ENCODE measurements at places on chromosomes 2 and 18. TPM values are rescaled to one million over a fixed set of nuclear protein-coding genes. Genes with fewer than 3 reads are reported as not detected.

DNA sequence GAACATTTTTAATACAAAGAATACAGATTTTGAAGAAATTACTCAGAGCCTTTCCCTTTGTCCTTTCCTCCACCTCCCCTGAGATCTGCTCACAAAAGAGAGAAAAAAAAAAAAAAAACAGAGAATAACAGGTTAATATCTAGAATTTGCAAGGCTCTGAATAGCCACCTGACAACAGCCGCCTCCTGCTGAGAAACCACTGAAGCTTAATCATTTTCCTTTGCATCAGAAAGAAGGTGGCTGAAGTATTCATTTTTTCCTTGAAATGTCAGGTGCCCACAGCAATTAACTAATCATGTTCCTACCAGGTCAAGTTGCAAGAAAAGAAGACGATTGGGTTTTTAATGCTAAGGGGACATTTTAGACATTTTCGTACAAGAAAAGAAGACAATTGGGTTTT, 21.2 kb downstream of the CNTNAP5 start:
- no peak for DNase-seq
- H3K36me3 ChIP-seq: no peaks in the 10 kb centered on the region
- no peak overlapping the region for H3K27ac ChIP-seq
- H3K4me1 ChIP-seq: no peaks in the 10 kb centered on the region
- H3K4me3 ChIP-seq: no peak overlapping the region

DNA sequence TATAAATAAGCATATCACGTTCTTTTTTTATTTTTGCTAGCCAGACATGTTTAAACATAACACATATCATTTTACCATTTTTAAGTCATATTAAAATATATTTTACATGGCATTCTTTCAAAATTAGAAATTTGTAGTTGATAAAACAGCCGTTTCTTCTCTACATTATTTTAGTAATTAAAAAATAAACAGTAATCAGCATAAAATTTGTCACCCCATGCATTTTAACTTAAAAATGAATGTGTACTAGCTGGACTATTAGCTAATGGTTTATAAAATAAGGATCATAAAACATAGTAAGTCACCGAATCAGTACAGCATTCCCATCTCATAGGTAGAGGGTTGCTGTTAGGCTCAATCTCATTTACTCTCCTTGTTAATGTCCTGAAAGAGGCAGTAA, 433.8 kb downstream of the LRP1B start:
- no peak for DNase-seq
- H3K36me3 ChIP-seq: no peaks in the 10 kb centered on the region
- no peak overlapping the region for H3K4me3 ChIP-seq
- H3K27me3 ChIP-seq: no peaks in the 10 kb centered on the region
- H3K4me1 ChIP-seq: no peaks in the 10 kb centered on the region

GRCh38 chr2:46067501-46068305, 229.5 kb upstream of the EPAS1 start:
- H3K27ac ChIP-seq: peak overlapping the region; percentile 89
- peak; percentile 98 for DNase-seq
- H3K27me3 ChIP-seq: no peaks in the 10 kb centered on the region
- H3K36me3 ChIP-seq: no peaks in the 10 kb centered on the region
- H3K4me3 ChIP-seq: peak overlapping the region; percentile 27
- H3K4me1 ChIP-seq: peaks cover 78% of the 10 kb centered on the region

GRCh38 chr18:68796936-68797690, 767 bp upstream of the CCDC102B start:
- no peaks in the 10 kb centered on the region for H3K27me3 ChIP-seq
- H3K4me3 ChIP-seq: no peak overlapping the region
- H3K4me1 ChIP-seq: no peaks in the 10 kb centered on the region
- no peak overlapping the region for H3K27ac ChIP-seq
- no peaks in the 10 kb centered on the region for H3K36me3 ChIP-seq
- no peak for DNase-seq

GRCh38 chr2:155266583-155266982, 568.1 kb downstream of the KCNJ3 start:
- H3K27me3 ChIP-seq: no peaks in the 10 kb centered on the region
- H3K4me3 ChIP-seq: no peak overlapping the region
- H3K4me1 ChIP-seq: no peaks in the 10 kb centered on the region
- no peak for DNase-seq
- no peak overlapping the region for H3K27ac ChIP-seq

DNA sequence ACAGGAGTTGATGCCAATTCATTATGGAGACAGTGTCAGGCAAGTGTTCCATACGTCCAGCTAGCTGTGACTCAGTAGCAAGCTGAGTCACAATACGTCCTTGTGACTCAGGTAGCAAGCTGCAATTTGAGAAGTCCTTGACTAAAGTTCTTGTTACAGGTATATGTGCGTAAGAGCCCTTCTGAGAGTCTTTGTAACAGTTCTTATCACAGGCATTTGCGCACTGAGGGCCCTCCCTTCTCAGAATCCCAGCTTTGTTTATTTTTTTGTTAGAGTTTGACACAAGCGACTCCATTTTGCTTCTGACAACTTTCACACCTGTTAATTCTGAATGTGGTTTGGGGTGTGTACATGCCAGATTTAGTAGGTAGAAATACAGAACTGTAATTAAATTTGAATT, 20.1 kb upstream of the ACMSD start:
- H3K4me3 ChIP-seq: no peak overlapping the region
- H3K27ac ChIP-seq: peak overlapping the region; percentile 85
- DNase-seq: peak; percentile 37

DNA sequence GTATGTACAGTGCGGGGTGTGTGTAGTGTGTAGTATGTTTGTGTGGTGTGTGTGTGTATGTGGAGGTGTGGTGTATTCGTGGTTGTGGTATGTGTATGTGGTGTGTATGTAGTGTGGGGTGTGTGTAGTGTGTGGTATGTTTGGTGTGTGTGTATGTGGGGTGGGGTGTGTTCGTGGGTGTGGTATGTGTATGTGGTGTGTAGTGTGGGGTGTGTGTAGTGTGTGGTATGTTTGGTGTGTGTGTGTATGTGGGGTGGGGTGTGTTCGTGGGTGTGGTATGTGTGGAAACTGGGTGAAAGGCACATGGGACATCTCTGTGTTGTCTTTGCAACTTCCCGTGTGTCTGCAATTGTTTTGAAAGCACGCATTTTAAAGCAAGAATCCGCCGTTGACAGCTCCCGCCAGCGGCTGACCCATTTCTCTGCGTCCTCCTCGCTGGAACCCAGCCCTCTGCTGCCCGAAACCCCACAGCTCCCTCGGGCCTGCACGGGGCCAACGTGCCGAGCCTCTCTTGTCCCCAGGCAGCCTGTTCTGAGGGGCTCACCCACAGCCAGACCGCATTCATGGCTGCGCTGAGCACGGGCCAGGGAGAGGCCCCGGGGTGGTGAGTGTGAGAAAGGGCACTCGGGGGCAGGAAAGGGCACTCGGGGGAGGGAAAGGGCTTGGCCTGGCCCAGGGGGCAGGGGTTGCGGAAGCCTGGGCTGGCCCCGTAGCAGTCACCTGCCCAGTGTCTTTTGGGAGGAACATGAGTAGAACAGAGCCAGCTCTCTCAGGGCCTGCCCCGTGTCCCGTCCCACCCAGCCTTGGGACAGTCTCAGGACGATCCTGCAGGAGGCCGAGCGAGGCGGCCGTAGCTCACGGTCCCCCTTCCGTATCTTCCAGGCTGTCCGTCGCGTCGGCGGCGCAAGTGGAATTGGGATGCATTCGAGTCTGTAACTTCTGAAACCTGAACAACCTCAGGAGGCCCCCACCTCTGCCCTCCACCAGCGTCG, 61.4 kb downstream of the TWIST2 start:
- DNase-seq: no peak
- no peaks in the 10 kb centered on the region for H3K36me3 ChIP-seq
- H3K27me3 ChIP-seq: peaks cover 2% of the 10 kb centered on the region
- no peak overlapping the region for H3K27ac ChIP-seq
- H3K4me3 ChIP-seq: no peak overlapping the region

DNA sequence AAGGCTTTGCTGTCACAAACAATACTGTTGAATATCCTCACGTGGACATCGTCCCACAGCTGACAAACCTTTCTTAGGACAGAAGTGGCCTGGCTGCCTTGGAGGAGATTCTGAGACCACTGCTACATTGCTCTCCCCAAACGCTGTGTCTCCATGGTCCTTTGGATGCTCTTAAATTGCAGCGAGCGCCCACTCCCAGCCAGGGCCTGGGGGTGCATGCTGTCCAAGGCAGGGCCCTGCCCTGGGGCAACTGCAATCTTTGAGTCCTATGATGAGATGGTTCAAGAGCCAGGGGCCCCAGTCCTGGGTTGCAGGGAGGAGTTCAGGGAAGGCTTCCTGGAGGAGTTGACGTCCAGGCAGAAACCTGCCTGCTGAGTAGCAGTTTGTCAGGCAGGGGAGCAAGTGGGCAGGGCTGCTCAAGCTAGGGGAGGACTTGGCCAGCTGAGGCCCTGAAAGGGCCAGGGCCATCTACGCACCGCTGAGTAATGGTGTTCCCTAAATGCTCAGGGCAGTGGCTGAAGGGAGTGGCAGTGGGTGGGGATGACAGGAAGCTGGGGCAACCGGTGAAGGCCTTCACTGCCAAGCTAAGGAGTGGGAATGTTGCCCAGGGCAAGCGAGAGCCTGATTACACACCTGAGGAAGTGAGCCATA, 10.8 kb upstream of the SDC1 start:
- no peaks in the 10 kb centered on the region for H3K36me3 ChIP-seq
- DNase-seq: peak; percentile 91
- no peak overlapping the region for H3K4me3 ChIP-seq
- no peaks in the 10 kb centered on the region for H3K27me3 ChIP-seq
- peak overlapping the region; percentile 99 for H3K27ac ChIP-seq
- H3K4me1 ChIP-seq: peaks cover 57% of the 10 kb centered on the region

DNA sequence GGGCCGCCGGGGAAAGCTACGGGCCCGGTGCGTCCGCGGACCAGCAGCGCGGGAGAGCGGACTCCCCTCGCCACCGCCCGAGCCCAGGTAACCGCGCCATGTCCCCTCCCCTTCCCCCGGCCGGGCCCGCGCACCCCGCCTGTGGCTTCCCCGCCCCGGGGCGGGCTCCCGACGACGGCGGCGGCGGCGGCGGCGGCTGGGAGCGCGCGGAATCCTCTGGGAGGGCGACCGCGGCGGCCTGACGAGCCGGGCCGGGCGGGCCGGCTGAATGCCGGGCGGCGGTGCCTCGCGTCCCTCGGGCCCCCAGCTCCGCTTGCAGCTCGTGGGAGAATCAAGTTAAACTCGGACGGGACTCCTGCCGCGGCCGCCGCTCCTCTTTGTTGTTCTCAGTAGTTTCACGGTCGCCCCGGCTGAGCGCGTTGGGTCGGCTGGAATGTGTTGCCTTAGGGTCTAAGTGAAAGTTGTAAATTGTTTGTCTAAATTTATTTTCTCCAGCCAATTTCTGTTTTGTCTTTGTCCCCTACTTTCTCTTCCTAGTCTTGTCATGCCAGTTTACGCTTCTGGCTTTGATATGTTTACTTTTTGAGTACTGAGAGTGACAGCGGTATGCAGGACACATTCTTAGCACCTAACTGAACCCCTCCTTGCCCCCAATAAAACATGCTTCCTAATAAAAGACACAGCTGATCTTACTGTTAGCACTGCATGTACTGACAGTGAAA, 685 bp downstream of the SMAD4 start:
- H3K27me3 ChIP-seq: no peaks in the 10 kb centered on the region
- H3K36me3 ChIP-seq: 0 out of 2 replicates have a peak, but pooled peaks cover 7% of the 10 kb centered on the region

GRCh38 chr2:107354175-107354574, 468.2 kb upstream of the ST6GAL2 start:
- DNase-seq: no peak
- no peak overlapping the region for H3K4me3 ChIP-seq
- no peak overlapping the region for H3K27ac ChIP-seq
- peaks cover 12% of the 10 kb centered on the region for H3K27me3 ChIP-seq
- no peaks in the 10 kb centered on the region for H3K36me3 ChIP-seq
- H3K4me1 ChIP-seq: no peaks in the 10 kb centered on the region

DNA sequence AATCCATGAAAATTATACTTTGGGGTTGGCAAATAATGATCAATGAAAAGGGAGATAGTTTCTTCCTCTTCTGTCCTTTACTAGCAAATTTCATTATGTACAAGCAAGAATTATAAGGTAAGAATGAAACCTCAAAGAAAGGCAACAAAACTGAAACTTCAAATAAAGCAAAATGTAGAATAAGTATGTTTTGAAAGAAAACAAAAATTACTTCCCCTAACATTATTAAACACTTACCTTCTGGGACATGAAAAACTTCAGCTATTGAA, 29.4 kb downstream of the THADA start:
- DNase-seq: no peak
- no peak overlapping the region for H3K4me3 ChIP-seq
- no peaks in the 10 kb centered on the region for H3K4me1 ChIP-seq
- H3K27me3 ChIP-seq: no peaks in the 10 kb centered on the region
- no peak overlapping the region for H3K27ac ChIP-seq

DNA sequence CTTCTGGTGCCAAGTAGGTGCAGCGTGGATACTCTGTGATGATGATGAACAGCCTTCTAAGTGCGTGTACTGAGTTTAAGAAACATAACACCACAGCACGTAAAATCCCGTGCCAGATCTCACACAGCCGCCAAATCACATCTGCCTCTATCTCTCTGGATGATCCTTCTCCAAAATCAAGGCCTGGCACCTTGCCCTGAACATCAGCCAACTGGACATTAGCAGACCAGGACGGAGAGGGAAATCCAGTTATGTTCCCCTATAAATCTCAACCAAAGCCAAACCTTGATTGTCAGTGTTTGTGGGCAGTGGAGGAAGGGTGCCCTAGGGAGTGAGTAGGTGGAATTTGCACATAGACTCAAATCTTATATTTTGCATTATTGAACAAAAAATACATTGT, 164.3 kb downstream of the MIB1 start:
- H3K27me3 ChIP-seq: no peaks in the 10 kb centered on the region
- no peak overlapping the region for H3K27ac ChIP-seq
- H3K36me3 ChIP-seq: no peaks in the 10 kb centered on the region
- DNase-seq: no peak

- no peaks in the 10 kb centered on the region for H3K36me3 ChIP-seq
- H3K4me1 ChIP-seq: 0 out of 2 replicates have a peak, but pooled peaks cover 3% of the 10 kb centered on the region
- H3K27ac ChIP-seq: no peak overlapping the region
- no peak overlapping the region for H3K4me3 ChIP-seq
These were observed 187.4 kb downstream of the MGAT5 start for GRCh38 chr2:134441153-134441863.

DNA sequence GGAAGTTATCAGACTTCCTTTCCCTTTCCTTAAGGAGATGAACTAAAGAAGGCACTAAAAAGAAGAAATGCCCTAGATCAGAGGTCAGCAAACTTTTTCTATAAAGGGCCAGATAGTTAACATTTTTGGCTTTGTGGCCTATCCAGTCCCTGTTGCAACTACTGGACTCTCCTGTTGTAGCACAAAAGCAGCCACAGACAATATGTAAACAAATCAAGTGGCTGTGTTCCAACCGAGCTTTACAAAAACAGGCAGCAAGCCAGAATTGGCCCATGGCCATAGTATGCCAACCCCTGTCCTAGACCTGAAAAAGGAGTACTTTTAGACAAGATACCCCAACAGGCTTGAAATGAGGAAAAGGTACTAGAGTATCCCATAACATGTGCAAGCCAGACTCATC, 10.9 kb downstream of the NHEJ1 start:
- H3K27me3 ChIP-seq: no peaks in the 10 kb centered on the region
- H3K4me3 ChIP-seq: no peak overlapping the region
- no peaks in the 10 kb centered on the region for H3K4me1 ChIP-seq

CFC1 gene
- total RNA-seq: not detected

C2orf80 gene
- not detected for total RNA-seq

B3GNT7 gene
- total RNA-seq: 14.0 TPM

TWIST2 gene
- total RNA-seq: 5.0 TPM

ZNF521 gene
- not detected for total RNA-seq

GALNT13 gene
- total RNA-seq: 3.6 TPM

MC4R gene
- not detected for total RNA-seq

PDE1A gene
- 0.30 TPM for total RNA-seq

VWA3B gene
- total RNA-seq: not detected

DNAJC5G gene
- total RNA-seq: not detected

Measured in PC-9 (cell line).